ENCODE measurements at places on chromosomes 3 and 15.

DNA sequence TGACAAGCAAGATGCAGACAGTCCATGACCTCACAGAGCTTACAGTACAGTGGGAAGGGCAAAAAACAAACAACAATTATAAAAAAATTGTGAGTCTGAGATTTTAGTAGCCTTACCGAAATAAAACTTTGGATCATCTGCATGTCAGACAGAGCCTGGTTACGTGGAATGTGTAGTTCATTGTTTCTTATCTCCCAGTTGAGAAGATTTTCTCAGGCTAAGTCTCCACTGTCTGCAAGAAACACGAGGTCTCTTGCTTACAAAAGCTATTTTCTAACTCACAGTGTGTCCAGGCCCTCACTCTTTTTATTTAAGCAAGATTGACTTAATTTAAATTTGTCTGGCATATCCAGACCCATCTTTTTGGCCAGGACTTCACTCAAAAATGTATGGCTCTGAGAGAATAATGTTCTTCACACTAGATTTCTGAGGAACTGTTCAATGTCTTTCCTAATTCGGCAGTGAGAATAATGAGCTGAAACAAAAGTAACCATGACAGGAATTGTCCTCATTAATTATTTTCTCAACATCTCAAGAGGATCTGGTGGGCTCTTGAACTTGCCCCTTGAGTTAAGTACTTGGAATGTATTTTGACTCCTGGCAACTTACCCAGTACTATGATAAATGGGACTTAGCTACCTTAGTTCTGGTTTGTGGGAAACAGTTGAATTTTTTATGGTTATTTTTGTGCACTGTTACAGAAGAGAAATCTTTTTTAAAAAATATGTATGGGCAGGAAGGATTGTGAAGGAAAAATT is 265.1 kb upstream of the COL8A1 start:
- no peak for ATAC-seq

GRCh38 chr3:120497336-120497735 is 46.5 kb upstream of the FSTL1 start:
- no peak for ATAC-seq

- no peak for ATAC-seq
These were observed 204.7 kb upstream of the MCTP2 start for GRCh38 chr15:94026458-94027304.

- no peak for ATAC-seq
These were observed 30.6 kb downstream of the POLG start for GRCh38 chr15:89303986-89304385.

Data from activated T-helper 17 cell treated with anti-CD3 and anti-CD28 coated beads, Interleukin-2, amount 50 U/mL, for 72 hours (primary cell).